ENCODE measurements at places on chromosomes 7 and 10. TPM values are rescaled to one million over a fixed set of nuclear protein-coding genes. Genes with fewer than 3 reads are reported as not detected.

GRCh38 chr7:107926481-107926880, 35.5 kb downstream of the DLD start:
- no peak for DNase-seq
- H3K4me1 ChIP-seq = peaks cover 2% of the 10 kb centered on the region
- no peaks in the 10 kb centered on the region for H3K36me3 ChIP-seq
- no peaks in the 10 kb centered on the region for H3K27me3 ChIP-seq

DNA sequence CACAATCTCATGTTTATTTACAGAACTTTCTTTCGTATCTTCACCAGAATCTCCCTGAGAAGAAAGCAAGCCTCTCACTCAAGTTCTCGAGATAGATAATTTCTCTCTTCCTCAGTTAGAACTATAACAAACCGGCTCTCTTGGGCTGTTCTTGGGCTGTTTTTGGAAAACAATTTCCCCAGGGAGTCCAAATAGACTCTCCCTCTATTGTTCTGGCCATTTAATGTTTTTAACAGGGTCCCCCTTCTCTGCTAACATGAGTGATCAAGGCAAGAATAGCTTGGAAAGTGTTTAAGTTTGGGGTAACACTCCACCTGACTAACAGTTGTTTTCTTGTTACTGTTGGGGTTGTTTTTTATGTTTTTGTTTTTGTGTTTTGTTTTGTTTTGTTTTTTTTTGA, 64.8 kb upstream of the UCN3 start:
- no peak overlapping the region for H3K27ac ChIP-seq
- DNase-seq = no peak
- H3K4me1 ChIP-seq = no peaks in the 10 kb centered on the region
- H3K27me3 ChIP-seq = no peaks in the 10 kb centered on the region
- H3K36me3 ChIP-seq = no peaks in the 10 kb centered on the region
- no peak overlapping the region for H3K4me3 ChIP-seq

GAD2 gene
- total RNA-seq = not detected

DNA sequence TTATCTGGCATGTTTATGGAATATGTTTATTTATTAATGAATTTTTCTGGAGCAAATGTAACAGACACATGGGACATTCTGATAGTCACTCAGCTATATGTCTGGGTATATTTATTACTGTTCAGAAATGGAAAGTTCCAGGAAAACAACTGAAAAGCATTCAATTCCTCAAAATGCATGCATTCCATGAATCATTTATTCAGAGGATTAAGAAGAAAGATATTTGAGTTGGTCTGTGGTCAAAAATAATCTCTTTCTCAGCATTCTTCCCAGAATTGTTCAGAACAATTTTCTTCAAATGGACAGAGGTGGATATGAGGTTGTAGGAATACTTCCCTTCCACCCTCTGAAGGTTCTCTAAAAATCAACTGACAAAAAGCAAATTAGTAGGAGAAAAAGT, 97.6 kb upstream of the ITGB1 start:
- no peak overlapping the region for H3K27ac ChIP-seq
- no peak overlapping the region for H3K4me3 ChIP-seq
- H3K36me3 ChIP-seq = no peaks in the 10 kb centered on the region
- no peaks in the 10 kb centered on the region for H3K4me1 ChIP-seq

REPIN1 gene
- 209 TPM for total RNA-seq

DNA sequence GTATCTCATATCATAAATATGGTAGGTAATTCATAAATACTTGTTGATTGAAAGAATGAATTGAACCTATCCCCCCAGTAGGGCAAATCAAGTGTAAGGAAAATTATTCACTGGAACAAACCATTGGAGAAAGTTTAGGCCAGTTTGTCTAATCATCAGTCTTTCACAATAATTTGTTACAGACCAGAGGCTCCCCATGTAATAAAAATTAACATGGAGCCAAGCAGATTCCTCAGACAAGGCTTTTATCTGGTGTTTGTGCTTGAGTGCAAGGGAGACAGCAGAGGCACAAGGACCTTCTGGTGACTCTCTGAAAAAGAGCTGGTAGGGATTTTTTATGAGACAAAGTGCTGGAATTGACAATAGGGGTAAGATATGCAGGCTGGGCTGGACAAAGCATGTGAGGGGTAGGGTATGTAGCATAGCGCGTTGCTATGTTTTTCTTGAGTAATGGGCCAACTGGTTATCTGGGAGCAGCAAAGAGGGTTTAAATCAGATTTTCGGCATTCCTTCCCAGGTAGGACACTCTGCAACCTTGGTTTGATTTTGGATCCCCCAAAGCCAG, 7.8 kb upstream of the PANK1 start:
- no peak overlapping the region for H3K4me3 ChIP-seq
- H3K36me3 ChIP-seq = no peaks in the 10 kb centered on the region
- H3K27ac ChIP-seq = no peak overlapping the region
- H3K27me3 ChIP-seq = no peaks in the 10 kb centered on the region

DNA sequence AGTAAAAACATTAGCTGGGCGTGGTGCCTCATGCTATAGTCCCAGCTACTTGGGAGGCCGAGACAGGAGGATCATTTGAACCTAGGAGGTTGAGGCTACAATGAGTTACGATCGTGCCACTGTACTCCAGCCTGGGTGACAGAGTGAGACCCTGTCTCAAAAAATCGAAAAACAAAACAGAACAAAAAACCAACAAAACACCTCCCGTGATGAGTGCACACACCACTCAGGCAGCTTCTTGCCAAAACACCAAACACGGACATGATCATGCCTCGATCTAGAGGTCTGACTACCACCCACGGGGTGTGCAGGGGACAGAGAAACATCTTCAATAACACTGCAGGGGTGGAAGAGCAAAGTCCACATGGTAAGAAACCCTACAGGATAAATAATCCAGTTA, 44.4 kb downstream of the AMZ1 start:
- H3K4me3 ChIP-seq = no peak overlapping the region
- DNase-seq = peak; percentile 11
- H3K27ac ChIP-seq = peak overlapping the region; percentile 57
- no peaks in the 10 kb centered on the region for H3K4me1 ChIP-seq

SPDYE5 gene
- not detected for total RNA-seq

DNA sequence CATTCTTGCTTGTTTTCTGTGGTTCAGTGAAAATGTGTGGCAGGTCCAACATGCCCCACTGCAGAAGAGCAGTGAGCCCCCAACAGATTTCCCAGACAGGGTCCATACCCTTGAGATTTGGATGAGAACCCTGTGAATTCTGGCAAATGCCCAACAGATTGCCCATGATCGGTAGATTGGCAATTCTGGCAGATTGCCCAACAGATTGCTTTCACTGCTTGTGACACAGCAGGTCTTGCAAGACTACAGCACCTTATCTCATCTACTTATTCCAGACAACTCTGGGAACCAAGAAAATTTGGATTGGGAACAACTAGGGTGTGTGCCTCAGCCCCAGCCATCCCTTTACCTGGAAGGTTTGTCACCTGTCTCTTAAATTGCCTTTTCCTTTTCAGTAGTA, 143.7 kb upstream of the COL1A2 start:
- H3K27ac ChIP-seq = no peak overlapping the region
- no peaks in the 10 kb centered on the region for H3K4me1 ChIP-seq
- H3K4me3 ChIP-seq = no peak overlapping the region
- DNase-seq = no peak

- H3K4me3 ChIP-seq = peak overlapping the region; percentile 78
- no peaks in the 10 kb centered on the region for H3K36me3 ChIP-seq
- H3K4me1 ChIP-seq = peaks cover 4% of the 10 kb centered on the region
- H3K27ac ChIP-seq = peak overlapping the region; percentile 87
- DNase-seq = no peak
Measured at GRCh38 chr10:60733517-60733822, 44.8 kb upstream of the CDK1 start.

GRCh38 chr7:138000081-138000701, 1.7 kb downstream of the CREB3L2 start:
- H3K36me3 ChIP-seq = no peaks in the 10 kb centered on the region
- DNase-seq = no peak
- no peaks in the 10 kb centered on the region for H3K27me3 ChIP-seq
- H3K27ac ChIP-seq = peak overlapping the region; percentile 91

- H3K36me3 ChIP-seq = no peaks in the 10 kb centered on the region
- no peak for DNase-seq
- H3K27me3 ChIP-seq = no peaks in the 10 kb centered on the region
- no peaks in the 10 kb centered on the region for H3K4me1 ChIP-seq
- H3K4me3 ChIP-seq = no peak overlapping the region
Measured at GRCh38 chr7:13240349-13240748, 552.9 kb downstream of the ARL4A start.

DNA sequence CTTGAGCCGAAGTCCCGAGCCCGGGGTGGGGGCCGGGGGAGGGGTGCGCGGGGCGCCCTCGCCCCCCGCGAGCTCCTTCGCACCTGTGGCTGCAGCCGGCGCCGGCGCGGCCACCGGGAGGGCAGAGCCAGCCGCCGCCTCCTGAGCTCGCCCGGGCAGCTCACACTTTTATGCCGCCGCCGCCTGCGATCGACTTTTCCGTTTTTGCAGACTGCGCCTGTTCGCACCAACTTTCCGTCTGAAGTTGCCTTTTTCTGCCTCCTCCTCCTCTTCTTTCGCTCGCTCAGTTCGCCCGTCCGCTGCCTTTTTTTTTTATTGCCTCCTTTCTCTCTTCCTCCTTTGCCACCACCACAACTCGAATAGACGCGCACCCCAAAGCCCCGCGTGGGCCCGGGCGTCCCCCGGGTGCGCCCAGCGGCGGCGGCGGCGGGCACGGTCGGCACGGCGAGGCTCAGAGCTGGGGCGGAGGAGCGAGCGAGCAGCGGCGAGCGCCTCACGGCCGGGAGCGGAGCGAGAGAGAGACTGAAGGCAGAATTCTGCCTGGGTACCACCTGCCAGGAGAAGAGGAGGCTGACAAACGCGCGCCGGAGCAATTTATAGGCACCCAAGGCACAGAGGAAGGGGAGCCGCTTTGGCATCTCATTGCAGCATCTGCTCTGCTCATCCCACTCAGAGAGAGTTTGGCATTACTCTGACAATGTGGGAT, at the start of gene C1QL3:
TSS of gene C1QL3 (minus strand) at position 569 of the 706 bp plus-strand sequence. CDS start 814 bp downstream, outside the sequence.
- peaks cover 25% of the 10 kb centered on the region for H3K27me3 ChIP-seq
- no peaks in the 10 kb centered on the region for H3K36me3 ChIP-seq
- no peak for DNase-seq
- no peak within 1 kb of the TSS for H3K27ac ChIP-seq
- H3K4me1 ChIP-seq = peaks cover 24% of the 10 kb centered on the region

DNA sequence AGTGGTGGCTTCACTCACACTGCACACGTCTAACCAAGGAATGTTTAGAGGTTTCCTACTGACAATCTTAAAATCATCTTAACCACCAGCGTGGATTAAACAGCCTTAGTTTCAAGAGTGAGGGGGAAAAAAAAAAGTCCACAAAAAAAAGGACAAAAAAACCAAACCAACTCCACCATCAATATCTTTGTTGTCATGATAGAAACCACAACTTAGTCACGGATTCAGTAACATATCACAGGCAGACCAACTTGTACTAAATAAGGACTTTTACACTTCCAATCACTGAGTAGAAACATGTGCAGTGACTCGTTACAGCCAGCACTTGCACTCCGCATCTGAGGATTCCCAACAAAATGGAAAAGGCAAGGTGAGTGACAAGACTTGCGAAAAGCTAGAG, 46.5 kb downstream of the FAM171A1 start:
- no peak overlapping the region for H3K4me3 ChIP-seq
- DNase-seq = no peak
- no peaks in the 10 kb centered on the region for H3K36me3 ChIP-seq
- no peak overlapping the region for H3K27ac ChIP-seq
- no peaks in the 10 kb centered on the region for H3K4me1 ChIP-seq

VKORC1L1 gene
- total RNA-seq = 11.0 TPM

DNA sequence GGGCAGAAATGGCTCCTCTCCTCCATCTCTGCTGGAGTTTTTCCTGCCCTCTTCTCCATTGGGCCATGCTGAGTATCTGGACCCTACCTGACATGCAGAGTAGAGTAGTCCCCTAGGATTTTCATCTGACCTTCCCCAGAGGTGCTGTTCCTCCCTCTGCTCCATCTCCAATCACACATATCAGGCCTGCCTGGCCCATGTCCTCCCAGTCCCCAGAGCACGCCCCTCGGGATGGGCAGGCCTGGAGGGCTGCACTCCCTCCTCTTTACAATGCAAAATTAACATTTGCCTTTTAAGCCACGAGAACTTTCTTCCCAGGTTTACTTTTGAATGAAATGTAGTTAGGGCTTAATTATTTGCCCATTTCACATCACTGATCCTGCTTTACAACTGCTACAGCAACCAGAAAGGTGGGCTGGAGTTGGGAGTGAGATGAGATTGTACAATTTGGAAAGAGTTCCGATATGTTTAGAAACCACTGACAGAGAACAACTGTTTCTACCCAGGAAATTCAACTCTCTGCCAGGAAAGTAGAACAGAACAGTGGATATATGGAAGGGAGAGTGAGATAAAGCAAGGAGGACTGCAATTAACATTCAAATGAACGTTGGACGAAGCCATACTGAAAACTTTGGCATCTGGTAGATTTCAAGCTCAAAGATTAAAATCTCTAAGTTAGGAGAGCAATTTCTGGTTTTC, 184.0 kb upstream of the HABP2 start:
- H3K27ac ChIP-seq = no peak overlapping the region
- H3K4me1 ChIP-seq = no peaks in the 10 kb centered on the region
- H3K27me3 ChIP-seq = no peaks in the 10 kb centered on the region
- no peak overlapping the region for H3K4me3 ChIP-seq

DNA sequence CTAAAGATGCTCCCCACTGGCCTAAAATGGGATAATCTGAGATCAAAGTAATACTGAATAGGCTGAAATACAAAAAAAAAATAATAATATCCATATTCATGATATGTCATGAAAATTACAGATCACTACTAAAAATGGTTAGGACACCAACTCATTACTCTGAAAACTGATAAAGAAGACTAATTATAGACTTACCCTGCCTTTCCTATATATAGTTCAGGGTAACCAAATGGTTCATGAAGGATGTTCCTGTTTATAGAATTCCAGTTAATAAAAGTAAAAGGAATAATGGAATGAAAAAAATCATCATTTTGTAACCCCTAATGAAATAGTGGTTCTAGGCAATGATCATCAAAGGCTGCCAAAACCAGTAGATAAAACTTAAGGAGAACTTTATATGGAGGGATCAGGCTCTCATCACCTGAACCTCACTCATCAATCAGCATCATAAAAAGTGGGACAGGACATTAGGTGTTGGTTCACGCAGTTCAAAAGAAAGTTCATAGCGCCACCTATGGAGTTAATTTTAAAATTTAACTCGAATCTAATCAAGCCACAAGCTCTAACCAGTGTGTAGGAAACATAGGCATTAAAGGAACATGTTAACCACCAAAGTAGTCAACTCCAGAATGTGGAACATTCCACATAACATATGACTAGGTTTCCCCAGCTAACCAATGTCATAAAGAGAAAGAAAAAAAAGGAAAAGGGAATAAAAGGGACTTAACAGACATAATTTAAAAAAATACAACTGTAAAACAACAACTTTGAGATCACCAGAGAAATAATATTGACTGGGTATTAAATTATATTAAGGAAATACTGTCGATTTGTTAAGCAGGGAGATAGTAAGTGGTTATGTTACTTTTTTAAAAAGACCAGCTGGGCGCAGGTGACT, 35.7 kb downstream of the P4HA1 start:
- H3K27me3 ChIP-seq = no peaks in the 10 kb centered on the region
- no peak for DNase-seq
- no peak overlapping the region for H3K27ac ChIP-seq
- H3K36me3 ChIP-seq = no peaks in the 10 kb centered on the region

- H3K36me3 ChIP-seq = no peaks in the 10 kb centered on the region
- H3K27me3 ChIP-seq = no peaks in the 10 kb centered on the region
Measured at GRCh38 chr7:35699796-35700305, 4.9 kb upstream of the HERPUD2 start.

CYP3A5 gene
- 1,701 TPM for total RNA-seq

All from Peyer's patch (tissue), 4 donors.